ENCODE measurements at places on chromosomes 4 and X. TPM values are rescaled to one million over a fixed set of nuclear protein-coding genes. Genes with fewer than 3 reads are reported as not detected.

Gene TMEM31
- not detected for total RNA-seq

Gene NALF2
- not detected for total RNA-seq

Gene USP51
- total RNA-seq, result 4.0 TPM

Gene TEX11
- not detected for total RNA-seq

Gene HMX1
- not detected for total RNA-seq

Gene EGFL6
- 0.34 TPM for total RNA-seq

Gene ARSJ
- total RNA-seq, result 4.4 TPM

Gene LANCL3
- 0.03 TPM for total RNA-seq

Gene RBMX2
- 15.9 TPM for total RNA-seq

Gene FAM184B
- total RNA-seq, result 0.05 TPM

Gene SOWAHD
- 2.3 TPM for total RNA-seq

Gene FBXW7
- total RNA-seq, result 43.4 TPM

Gene STATH
- total RNA-seq, result not detected

Gene ZCCHC18
- total RNA-seq, result 6.6 TPM

Gene TIGD4
- total RNA-seq, result 0.51 TPM

Gene NKX6-1
- total RNA-seq, result not detected

Gene PDGFRA
- 207 TPM for total RNA-seq

Gene NXF2
- total RNA-seq, result not detected

Gene PITX2
- not detected for total RNA-seq

Gene NLRP2B
- not detected for total RNA-seq

Gene ARSH
- not detected for total RNA-seq

Gene PNMA6F
- not detected for total RNA-seq

Gene WNK3
- total RNA-seq, result 21.7 TPM

Gene PPARGC1A
- total RNA-seq, result 1.1 TPM

Gene TBX22
- total RNA-seq, result not detected

Gene FGB
- not detected for total RNA-seq

Gene GYPE
- total RNA-seq, result not detected

Gene FREM3
- total RNA-seq, result 0.08 TPM

Gene MAGEH1
- 38.4 TPM for total RNA-seq

Gene PARM1
- total RNA-seq, result 5.2 TPM

Gene PAGE4
- 8.7 TPM for total RNA-seq

Gene NPNT
- total RNA-seq, result 4.9 TPM

Gene APLN
- 3.4 TPM for total RNA-seq

Gene OTUD6A
- total RNA-seq, result not detected

Gene F8A3
- total RNA-seq, result not detected

Gene TCEAL7
- total RNA-seq, result 21.6 TPM

Gene RNF175
- total RNA-seq, result not detected

Gene NLGN3
- 6.7 TPM for total RNA-seq

Gene GATA1
- total RNA-seq, result not detected

Gene RNF150
- 40.9 TPM for total RNA-seq

Gene GCNA
- 0.46 TPM for total RNA-seq

Gene ZNF157
- 0.40 TPM for total RNA-seq

Gene SPON2
- 88.5 TPM for total RNA-seq

Gene FHDC1
- 1.5 TPM for total RNA-seq

Gene PUDP
- 7.3 TPM for total RNA-seq

Gene BMPR1B
- total RNA-seq, result 11.8 TPM

Gene LSM6
- total RNA-seq, result 36.2 TPM

Gene ETDB
- not detected for total RNA-seq

Gene ADRA2C
- total RNA-seq, result 10.6 TPM

Gene BBS7
- total RNA-seq, result 17.2 TPM

Gene GPRASP1
- total RNA-seq, result 47.8 TPM

Gene ERAS
- not detected for total RNA-seq

Gene CABS1
- not detected for total RNA-seq

Gene CPZ
- 129 TPM for total RNA-seq

Gene CT45A2
- not detected for total RNA-seq

Gene VCX2
- not detected for total RNA-seq
